NCI-H2171 (cell line): ENCODE measurements at places on chromosomes 3 and 15.

DNA sequence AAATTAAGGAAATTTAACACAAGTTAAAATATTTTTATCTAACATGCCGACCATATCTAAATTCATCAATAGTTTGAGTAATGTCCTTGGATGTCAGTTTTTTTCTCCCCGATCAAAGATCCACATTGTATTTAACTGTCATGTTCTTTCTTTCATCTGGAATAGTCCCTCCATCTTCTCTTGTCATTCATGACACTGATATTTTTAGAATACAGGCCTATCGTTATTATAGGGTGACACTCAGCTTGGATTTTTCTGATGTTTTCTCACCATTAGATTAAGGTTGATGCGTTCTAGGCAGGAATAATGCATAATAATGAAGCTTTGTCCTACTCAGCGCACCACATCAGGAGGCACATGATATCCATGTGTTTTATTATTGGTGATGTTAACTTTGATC is 13.2 kb upstream of the PYGO1 start:
- DNase-seq, result no peak

GRCh38 chr15:75659928-75660645 is 12.4 kb downstream of the SNX33 start:
- DNase-seq, result peak; percentile 51

- no peak for DNase-seq
These were observed 52.9 kb downstream of the TLNRD1 start for GRCh38 chr15:81053621-81054020.

DNA sequence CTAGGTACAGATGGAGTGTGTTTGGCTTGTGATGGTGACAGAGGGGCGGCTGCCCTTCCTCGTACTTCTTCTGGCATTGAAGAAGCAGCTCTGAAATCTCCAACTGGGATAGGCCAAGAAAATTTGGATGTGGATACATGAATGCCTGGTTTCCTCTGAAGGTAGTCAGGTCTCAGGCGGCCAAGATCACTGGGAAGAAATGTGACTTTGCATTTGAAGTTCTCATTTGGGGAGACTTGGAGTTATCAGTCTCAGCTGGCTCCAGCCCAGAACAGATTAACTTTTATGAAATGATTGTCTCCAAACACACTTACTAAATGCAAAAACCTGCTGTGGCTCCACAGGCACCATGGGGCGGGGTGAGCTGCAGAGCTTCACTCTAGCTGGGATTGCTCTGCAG is 215.9 kb downstream of the THSD4 start:
- DNase-seq, result no peak

- DNase-seq, result no peak
These were observed 271.1 kb downstream of the FOXP1 start for GRCh38 chr3:71312461-71312860.

DNA sequence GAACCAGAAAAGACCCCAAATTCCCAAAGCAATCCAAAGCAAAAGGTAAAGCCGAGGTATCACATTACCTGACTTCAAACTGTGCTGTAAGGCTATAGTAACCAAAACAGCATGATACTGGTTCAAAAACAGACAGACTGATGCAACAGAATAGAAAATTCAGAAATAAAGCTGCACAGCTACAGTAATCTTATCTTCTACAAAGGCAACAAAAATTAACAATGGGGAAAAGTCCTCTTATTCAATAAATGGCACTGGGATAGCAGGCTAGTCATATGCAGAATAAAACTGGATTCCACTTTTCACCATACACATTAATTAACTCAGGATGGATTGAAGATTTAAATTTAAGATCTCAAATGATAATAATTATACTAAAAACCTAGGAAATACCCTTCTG is 392.6 kb upstream of the CBLB start:
- no peak for DNase-seq

DNA sequence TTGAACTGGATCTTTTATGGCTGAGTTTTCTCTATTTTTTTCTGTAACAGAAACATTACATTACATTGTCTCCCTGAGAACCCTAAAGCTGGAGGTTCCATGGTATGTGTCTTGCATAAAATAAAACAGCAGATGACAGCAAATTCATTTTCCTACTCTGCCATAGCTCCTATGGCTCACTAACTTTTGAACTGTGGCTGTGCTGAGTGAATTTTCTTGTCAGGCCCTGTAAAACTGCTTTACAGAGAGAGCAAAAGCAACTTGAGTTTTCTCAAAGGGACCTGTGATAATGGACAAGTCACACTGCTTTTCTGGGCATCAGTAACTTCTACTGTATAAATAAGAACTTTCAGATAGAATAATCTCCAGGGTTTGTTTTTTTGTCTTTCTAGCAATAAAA is 129.9 kb upstream of the TSC22D2 start:
- no peak for DNase-seq

GRCh38 chr3:94251566-94251965 is 188.7 kb downstream of the NSUN3 start:
- DNase-seq, result no peak

DNA sequence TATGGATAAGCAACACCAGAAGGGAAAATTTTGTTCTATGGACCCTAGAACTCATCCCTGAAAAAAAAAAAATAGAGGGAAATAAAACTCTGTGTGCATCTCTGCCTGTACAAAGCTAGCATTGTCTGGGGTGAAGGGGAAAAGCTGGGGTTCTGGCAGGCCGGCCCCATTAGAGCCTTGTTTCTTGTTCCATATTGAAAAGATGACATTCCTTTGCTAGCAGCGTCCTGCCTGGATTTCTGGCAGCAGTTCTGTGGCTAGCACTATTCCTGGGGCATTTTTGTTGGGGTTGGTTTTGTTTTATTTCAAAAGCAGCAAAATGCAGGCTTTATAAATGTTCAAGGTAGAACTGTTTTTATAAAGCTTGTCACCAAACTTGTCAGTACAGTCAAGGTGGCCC is 45.2 kb downstream of the RARB start:
- DNase-seq, result no peak

DNA sequence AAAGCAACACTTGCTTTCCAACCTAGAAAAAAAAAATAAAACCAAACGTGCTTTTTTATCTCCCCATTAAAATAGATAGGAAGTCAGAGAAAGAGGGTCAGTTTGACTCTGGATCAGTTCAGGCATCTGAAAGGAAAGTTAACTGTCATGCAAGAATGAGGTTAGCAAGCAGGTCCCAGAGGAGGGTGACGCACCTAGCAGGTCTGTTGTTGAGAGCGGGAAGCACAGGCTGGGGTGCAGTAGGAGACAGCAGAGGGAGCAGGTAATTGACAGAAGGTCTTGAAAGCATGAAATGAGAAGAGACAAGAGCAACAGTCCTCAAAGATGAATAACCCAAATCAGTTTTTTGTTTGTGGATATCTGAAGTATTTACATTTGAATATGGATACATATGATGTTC is 82.5 kb downstream of the ANO10 start:
- peak; percentile 2 for DNase-seq

DNA sequence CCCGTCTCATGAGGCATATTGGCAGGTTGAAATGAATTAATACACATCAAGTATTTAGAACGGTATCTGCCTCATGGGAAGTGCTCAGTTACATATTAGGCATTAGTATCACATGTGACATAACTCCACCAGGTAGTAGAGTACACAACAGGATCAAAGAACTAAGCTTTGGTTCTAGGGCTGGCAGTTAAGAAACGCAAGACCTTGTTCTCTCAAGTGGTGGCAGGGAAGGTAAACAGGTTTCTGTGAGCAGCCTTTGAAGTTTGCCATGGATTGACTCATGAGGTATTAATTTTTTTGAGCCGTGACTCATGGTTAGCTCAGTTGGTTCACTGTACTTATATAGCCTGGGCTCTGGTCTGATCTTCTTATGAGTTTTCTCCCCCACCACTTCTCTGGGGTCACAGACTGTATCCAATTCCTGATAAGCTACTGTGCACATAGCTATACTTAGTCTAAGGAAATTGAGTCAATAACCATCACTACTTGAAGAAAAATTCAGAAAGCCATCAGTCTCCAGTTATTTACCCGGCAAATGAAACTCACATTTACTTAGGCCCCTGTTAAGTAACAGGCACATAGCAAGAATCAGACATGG is 155.6 kb upstream of the STT3B start:
- DNase-seq, result no peak

GRCh38 chr3:138371070-138371965 is 22.9 kb downstream of the MRAS start:
- DNase-seq, result no peak

DNA sequence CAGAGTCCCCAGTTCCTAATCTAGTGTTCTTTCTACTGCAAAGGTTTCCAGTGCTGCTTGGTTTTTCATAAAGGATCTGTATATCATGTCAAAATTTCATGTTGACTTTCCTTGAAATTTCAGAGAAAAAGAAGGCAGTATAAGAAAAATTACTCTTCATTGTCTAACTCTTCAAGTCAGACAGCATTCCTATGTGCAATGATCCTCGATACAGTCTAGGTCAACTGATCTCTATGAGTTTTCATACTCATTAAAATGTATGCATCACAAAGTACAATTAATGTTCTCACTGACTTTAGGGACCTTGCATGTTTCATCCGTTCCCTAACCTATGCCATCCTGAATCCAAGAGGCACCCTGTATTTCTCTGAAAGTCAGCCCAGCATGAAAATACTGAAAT is 317.3 kb downstream of the ZBTB20 start:
- DNase-seq, result no peak

- DNase-seq, result no peak
These were observed 7.9 kb downstream of the FEM1B start for GRCh38 chr15:68285259-68285980.

DNA sequence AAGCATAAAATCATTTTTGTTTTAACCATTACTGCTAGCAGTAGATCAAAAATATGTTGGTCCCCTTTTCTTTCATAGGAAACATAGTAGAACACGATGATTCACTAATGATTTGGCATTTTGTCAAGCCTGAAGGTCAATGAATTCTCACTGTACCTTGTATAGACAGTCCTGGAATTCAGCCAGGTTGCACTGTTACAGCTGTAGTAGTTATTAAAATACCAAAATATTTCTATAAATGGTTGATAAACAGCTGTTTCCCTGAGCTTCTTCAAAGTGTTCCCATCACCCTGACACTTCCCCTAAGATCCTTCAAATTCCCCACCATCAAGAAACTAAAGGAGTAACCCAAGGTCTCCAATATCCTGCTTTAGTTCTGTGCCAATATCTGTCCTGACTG is 200.9 kb downstream of the ATP8B4 start:
- no peak for DNase-seq

GRCh38 chr3:53516339-53516738 is 21.9 kb downstream of the CACNA1D start:
- no peak for DNase-seq

- DNase-seq, result no peak
These were observed 469.6 kb downstream of the RAP2B start for GRCh38 chr3:153631664-153632063.

GRCh38 chr15:41971895-41972252 is 483 bp downstream of the EHD4 start:
- no peak for DNase-seq

GRCh38 chr15:80588801-80589200 is 106.3 kb upstream of the ABHD17C start:
- no peak for DNase-seq

- DNase-seq, result no peak
These were observed 18.7 kb upstream of the LRRC2 start for GRCh38 chr3:46584598-46585467.

DNA sequence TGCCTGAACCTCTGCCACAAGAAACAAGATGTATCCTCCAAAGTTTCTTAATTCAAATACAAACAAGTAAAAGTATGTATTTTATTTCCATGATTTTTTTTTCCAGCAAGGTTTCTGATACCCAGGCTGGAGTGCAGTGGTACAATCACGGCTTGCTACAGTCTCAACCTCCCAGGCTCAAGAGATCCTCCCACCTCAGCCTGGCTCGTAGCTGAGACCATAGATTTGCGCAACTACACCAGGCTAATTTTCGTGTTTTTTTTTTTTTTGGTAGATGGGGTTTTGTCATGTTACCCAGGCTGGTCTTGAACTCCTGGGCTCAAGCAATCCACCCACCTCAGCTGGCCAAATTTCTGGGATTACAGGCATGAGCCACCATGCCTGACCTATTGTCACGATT is 12.2 kb upstream of the VEPH1 start:
- DNase-seq, result no peak

GRCh38 chr15:35834216-35834830 is 288.4 kb upstream of the DPH6 start:
- DNase-seq, result no peak

DNA sequence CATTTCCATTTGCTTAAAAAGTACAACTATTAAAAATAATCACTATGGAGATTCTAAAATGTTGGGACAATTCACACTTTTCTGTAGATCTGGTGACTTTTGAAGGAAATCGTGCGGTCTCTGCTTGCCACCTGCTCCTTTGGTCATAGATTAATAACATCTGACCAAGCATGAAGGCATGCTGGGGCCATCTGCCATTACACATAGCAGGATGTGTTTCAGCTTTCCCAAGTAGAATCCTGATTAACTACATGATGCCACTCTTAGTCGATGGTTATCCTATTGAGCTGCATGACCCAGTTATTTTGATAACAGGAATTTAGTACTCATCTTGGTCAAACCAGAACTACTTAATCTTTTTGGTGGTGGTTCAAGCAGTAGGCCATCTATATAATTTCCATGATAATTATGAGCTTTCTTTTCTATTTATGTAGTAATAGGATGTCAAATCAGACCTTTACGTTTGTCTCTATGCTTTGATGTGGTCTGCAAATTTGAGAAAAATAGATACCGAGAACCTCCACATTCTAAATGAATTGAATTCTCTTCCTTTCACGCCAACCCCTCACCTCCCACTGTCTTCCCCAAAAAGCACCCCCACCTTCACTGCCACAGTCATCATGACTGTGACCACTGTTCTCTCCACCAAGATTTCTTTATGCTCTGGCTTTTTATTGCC is 158.1 kb downstream of the DIPK2A start:
- DNase-seq, result no peak

DNA sequence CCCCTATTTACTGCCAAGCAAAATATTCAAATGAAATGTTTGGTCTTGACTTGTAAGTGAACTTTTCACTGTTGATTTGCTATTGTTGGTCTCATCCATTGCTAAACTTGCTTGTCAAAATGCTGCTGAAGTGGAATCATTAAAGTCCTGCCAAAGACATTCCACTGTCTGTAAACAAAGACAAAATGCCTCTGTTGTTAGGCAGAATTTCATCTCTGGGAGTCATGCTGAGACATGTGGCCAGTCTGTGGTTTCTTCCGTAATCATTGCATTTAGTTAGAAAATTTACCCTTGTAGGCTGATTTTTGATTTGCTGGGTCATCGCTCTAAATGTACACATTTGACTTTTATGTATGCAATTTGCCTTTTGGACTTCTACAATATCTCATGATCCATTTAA is 577.7 kb downstream of the MECOM start:
- DNase-seq, result no peak

GRCh38 chr15:81481346-81481745 is 107.3 kb upstream of the TMC3 start:
- DNase-seq, result no peak

- no peak for DNase-seq
These were observed 135.4 kb upstream of the LINGO1 start for GRCh38 chr15:77768107-77768506.
